Activated gamma-delta T cell treated with Interleukin-2 at 50 U/mL for 16 hours (primary cell): ENCODE measurements at places on chromosomes 7 and 10.

DNA sequence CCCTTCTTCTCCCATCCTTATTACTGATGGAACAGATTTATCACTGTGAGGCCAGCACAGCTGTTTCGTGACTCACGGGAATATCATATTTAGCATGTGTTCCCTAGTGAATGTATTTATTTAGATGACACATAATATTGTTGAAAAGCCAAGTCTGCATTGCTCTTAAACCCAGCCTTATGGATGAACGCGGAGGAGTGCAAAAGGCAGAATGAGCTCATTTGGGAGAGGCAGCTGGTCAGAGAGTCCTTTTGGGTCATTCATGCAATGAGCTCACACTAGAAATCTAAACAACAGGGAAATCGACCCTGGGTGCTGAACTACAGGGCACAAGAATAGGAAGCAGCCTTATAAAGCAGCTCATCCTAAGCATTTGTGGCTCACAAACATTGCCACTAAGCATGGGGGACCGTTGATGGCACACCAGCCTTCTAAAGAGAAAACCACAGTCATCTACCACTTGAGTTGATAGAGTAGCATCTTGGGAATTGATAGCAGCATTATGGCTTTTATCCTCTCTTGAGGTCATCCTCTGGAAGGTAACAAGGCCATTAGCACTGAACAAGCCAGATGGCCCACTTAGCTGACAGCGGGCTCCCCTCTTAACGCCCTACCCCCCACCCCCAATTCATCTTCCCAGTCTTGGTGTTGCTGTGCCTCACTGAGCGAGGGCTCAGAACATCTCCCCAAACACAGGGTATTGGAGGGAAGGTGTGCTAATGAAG, 32.9 kb upstream of the SDK1 start:
- DNase-seq: no peak

GRCh38 chr10:95429639-95430038, 131.5 kb downstream of the SORBS1 start:
- no peak for DNase-seq

DNA sequence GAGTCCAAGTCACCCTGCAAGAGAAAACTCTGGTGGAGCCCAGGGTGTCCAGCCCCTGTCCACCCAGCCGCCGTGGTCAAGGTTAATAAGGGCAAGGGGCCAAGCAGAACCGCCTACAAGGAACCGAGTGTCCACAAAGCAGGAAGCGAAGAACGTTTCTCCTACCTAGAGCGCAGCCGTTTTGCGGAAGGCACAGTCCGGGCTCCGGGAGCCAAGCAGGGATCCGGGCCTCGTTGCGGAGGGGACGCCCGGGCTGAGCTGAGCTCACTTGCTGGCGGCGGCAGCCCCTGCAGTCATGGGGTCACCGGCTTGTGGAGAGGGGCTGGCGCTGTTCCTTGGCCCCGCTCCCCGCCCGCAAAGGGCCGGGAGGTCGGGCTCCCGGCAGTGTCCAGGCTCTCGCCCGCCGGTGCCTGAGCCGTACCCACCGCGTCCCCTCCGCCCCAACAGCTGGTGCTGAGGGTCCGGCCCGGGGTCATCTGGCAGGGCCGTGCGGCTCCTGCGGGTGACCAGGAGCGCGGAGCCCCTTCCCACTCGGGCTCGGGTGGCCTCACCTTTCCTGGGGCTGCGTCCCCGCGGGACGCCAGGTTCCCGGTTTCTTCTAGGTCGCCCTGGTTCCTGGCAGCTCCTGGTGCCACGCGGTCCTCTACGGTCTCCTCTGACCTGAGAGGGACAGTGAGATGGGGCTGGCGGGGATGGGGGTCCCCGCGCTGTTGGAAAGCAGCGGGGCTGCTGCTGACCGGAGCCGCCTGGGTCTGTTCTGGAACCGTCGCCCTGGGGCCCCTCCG, 14.0 kb upstream of the ZNF273 start:
- DNase-seq: no peak

GRCh38 chr10:112080231-112080630, 103.3 kb downstream of the GPAM start:
- no peak for DNase-seq

GRCh38 chr10:79069325-79070080, 737 bp downstream of the ZMIZ1 start:
- peak; percentile 37 for DNase-seq

DNA sequence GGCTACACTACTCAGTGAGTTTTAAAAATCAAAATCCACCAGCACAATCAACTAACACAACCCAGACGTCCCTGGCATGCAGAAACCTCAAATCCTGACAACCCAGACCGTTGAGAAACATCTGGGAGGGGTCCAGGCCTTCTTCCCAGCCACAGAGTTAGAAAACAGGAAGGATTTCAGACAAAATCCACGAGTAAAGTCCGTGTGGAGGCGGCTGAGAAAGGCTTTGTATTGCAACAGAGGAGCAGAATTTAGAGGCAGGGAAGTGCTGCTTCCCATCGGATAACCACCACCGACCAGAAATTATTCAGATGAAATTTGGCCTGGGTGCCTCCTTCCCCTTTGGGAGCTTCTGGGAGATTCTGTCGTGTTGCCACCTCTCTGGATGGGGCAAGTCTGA, 61.5 kb downstream of the TNS3 start:
- DNase-seq: no peak

GRCh38 chr10:132314336-132314735, 6.6 kb upstream of the STK32C start:
- DNase-seq: no peak

DNA sequence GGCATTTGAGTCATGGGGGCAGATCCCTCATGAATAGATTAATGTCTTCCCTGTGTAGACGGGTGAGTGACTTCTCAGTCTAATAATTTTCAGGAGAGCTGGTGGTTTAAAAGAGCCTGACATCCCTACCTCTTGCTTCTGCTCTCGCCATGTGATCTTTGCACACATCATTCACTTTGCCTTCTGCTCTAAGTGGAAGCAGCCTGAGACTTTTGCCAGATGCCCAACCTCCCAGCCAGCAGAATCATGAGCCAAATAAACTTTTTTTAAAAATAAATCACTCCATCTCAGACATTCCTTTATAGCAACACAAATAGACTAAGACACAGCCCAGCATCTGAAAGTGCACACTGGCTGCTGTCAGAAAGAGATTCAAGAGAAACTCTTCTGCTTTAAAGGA, 155.2 kb downstream of the ZNF365 start:
- no peak for DNase-seq

GRCh38 chr7:94350734-94351133, 44.0 kb upstream of the COL1A2 start:
- no peak for DNase-seq

DNA sequence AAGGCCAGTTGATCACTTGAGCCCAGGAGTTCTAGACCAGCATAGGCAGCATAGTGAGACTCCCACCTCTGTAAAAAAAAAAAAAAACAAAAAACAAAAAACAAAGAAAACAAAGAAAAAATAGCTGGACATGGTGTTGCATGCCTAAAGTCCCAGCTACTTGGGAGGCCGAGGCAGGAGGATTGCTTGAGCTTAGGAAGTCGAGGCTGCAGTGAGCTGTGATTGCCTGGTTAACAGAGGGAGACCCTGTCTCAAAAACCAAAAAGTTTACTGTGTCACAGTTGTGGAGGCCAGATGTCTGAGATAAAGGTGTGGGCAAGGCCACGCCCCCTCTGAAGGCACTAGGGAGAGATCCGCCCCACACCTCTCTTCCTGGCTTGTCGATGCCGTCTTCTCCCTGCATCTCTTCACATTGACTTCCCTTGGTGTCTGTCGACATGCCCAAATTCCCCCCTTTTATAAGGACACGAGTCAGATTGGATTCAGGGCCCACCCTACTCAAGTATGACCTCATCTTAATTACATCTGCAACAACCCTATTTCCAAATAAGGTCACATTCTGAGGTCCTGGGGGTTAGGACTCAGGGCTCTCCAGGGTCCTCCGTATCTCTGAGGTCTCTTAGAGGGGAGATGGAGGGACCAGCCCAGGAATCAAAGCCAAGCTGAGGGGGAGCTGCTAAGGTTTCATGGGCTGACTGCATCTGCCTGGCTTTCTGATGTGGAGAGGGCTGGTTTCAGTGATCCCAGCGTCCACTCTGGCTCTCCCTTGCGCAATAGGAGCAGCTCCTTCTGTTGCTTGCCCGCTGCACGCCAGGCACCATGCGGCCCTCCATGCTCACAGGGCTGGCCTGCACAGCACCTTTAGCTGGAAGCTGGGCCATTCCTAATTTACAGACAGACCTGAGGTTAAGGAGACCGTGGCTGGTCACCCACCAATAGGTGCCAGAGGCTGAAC, 23.1 kb downstream of the AGAP3 start:
- no peak for DNase-seq

- DNase-seq: no peak
These were observed 121.8 kb downstream of the SGMS1 start for GRCh38 chr10:50501924-50502452.

- DNase-seq: no peak
These were observed 687.6 kb downstream of the LRMDA start for GRCh38 chr10:76119036-76119435.

- peak; percentile 66 for DNase-seq
These were observed 27.1 kb downstream of the KLF6 start for GRCh38 chr10:3757638-3758490.

- peak; percentile 15 for DNase-seq
These were observed 36.6 kb upstream of the AGR3 start for GRCh38 chr7:16918288-16918895.

- no peak for DNase-seq
These were observed 44.9 kb downstream of the FAS start for GRCh38 chr10:89035461-89035860.

DNA sequence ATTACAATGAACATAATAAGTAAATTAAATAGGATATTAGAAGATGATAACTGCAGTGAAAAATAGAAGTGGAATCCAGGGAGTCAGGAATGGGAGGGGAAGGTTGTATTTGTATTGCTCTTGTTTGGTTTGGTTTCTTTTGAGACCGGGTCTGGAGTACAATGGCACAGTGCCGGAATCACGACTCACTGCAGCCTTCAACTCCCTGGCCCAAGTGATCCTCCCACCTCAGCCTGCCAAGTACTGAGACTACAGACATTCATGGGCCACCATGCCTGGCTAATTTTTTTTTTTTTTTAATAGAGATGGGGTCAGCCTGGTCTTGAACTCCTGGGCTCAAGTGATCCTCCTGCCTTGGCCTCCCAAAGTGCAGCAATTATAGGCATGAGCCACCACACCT, 59.9 kb upstream of the LRRC4 start:
- no peak for DNase-seq

DNA sequence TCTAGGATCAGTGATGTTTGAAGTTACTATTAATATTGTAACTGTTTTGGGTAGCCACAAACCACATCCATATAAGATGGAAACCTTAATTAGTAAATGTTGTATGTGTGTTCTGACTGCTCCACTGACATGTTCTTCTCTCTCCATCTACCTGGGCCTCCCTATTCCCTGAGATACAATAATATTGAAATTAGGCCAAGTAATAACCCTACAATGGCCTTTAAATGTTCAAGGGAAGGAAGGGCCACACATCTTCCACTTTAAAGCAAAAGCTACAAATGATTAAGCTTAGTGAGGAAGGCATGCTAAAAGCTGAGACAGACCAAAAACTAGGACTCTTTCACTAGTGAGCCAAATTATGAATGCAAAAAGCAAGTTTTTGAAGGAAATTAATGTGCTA, 176.4 kb upstream of the ANK3 start:
- DNase-seq: no peak

- DNase-seq: no peak
These were observed 58.5 kb downstream of the CPVL start for GRCh38 chr7:29087840-29088170.

DNA sequence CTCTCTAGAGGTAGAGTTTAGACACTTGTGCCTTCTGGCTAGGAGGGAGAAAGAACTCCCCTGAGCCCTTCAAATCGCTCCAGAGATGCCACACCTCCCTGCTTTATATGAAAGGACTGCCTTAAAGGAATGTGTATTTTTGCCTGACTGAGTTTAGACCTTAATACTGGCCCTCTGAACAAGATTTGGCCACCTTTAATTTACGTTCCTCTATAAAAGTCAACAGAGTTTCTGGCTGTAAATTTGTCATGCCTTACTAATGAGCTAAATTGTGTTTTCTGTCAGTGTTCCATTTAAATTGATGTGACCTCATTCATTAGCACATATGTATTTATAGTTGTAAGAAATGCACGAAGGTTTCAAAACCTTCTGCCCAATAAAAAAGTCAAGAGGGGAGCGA, 48.0 kb downstream of the SEMA3C start:
- no peak for DNase-seq
